Right forelimb (tissue), 1 donor: ENCODE measurements at places on chromosomes 12 and 14.

- DNase-seq, result no peak
Measured at GRCh38 chr14:37150414-37150813, 22.0 kb downstream of the SLC25A21 start.

GRCh38 chr12:111069886-111070285, 149.5 kb upstream of the MYL2 start:
- no peak for DNase-seq

GRCh38 chr14:81260732-81261131, 40.0 kb upstream of the GTF2A1 start:
- no peak for DNase-seq

- DNase-seq, result no peak
Measured at GRCh38 chr14:55654243-55654642, 74.2 kb downstream of the KTN1 start.

DNA sequence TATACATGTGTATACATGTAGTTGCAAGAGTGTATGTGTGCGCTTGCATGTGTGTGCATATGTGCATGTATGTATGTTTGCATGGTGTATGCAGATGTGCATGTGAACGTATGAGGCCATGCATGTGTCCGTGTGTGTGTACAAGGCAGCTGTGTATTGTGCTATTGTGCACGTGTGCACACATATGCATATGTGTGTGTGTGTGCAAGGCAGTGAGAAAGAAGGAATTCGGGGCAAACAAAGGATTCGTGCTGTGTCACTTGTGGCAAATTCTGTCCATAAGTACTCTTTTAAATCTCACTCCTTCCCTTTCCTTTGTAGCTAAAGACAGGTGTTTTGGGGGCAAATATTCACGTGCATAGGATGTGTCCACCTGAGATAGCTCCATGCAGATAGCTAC, 227.1 kb downstream of the VRK1 start:
- no peak for DNase-seq

GRCh38 chr12:116028619-116029018, 248.9 kb downstream of the MED13L start:
- no peak for DNase-seq

DNA sequence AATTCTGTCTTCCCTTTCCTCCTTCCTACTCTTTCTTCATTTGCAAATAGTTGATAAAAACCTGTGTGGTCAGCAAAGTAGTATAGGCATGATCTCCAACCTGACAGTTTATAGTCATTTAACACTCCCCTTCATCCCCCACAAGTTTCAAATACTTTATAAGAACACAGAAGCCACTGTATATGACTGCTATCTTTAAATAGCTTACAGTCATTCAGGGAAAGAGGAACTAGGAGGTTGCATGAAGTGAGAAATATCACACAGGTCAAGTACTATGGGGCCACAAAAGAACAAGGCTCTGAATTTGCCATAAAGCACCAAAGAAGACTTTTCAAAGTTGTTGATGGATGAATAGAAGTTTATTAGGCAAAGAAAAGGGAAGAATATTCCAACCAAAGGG, 431.3 kb downstream of the NPAS3 start:
- DNase-seq, result no peak

DNA sequence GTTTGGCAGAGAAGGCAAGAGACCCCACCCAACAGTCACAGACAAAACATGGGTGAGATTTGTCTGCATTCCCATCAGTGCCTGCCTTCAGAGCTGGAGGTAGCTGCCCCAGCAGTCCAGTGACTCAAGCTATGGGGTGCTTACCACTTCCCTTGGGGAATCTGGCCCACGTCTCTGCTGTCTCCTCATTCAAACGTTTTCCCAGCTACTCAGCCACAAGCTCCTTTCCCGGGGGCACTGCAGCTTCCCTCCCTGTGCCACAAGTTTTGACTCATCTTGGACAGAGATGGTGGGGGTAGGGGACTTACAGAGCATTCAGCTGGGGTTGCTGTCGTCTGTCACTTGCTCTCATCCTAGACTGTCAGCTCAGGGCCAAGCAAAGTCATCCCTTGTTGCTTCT, 66.6 kb downstream of the FBXL14 start:
- DNase-seq, result no peak

- DNase-seq, result no peak
Measured at GRCh38 chr12:109944561-109945359, 44.7 kb downstream of the TCHP start.

- DNase-seq, result no peak
Measured at GRCh38 chr12:105928436-105928835, 210.3 kb downstream of the NUAK1 start.
